IMR-90 (cell line): ENCODE measurements at places on chromosomes 5 and 9.
A peak's percentile ranks its signal among the peaks of the same experiment; 100 is the strongest.

GRCh38 chr9:117104716-117105495 lies 310.0 kb downstream of the ASTN2 start:
- DNase-seq: peak; percentile 6

- no peak for DNase-seq
Measured at GRCh38 chr9:104779946-104780535, 16.1 kb downstream of the NIPSNAP3B start.

- DNase-seq: peak; percentile 52
Measured at GRCh38 chr5:14036947-14037346, 92.5 kb upstream of the DNAH5 start.

GRCh38 chr5:68319706-68320412 lies 104.3 kb downstream of the PIK3R1 start:
- no peak for DNase-seq

DNA sequence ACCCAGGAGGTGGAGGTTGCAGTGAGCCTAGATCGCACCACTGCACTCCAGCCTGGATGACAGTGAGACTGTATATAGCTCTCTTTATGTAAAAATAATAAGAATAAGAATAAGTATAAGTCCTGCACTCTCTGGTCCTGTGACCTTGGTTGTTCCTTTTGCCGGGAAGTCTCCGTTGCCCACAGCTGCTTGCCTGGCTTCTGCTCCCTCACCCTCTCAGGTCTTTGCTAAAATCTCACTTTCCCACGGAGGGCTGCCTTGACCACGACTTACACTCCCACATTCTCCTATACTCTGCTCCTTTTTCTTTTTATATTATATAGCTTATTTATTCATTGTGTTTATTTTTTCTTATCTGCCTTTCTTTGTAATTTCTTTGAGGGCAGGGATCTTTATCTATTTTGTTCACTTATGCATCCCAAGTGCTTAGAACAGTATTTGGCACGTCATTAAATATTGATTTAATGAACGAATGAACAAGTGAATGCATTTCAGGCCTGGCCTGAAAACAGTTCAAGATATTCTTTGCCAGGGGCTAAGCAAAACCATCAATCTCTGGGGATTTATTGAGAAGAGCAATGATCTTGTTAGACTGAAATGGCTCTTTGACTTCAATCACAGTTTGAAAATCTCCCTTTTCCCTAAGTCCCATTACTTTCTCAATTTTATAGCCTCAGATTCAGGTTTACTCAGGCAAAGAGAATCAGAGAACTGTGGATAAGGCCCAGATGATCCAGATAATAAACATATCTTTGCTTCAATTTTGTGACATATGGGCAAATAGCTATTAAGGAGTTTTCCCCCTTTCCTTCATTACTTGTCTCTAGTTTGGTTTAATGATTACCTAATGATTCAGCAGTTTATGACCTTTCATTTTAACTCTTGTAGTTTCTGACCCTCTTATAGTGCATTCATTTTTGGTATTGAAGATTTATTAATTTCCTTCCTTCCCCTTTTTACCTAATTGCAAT lies 60.8 kb upstream of the TMC1 start:
- no peak for DNase-seq

GRCh38 chr9:124342776-124343485 lies 72.3 kb downstream of the PSMB7 start:
- peak; percentile 94 for DNase-seq

DNA sequence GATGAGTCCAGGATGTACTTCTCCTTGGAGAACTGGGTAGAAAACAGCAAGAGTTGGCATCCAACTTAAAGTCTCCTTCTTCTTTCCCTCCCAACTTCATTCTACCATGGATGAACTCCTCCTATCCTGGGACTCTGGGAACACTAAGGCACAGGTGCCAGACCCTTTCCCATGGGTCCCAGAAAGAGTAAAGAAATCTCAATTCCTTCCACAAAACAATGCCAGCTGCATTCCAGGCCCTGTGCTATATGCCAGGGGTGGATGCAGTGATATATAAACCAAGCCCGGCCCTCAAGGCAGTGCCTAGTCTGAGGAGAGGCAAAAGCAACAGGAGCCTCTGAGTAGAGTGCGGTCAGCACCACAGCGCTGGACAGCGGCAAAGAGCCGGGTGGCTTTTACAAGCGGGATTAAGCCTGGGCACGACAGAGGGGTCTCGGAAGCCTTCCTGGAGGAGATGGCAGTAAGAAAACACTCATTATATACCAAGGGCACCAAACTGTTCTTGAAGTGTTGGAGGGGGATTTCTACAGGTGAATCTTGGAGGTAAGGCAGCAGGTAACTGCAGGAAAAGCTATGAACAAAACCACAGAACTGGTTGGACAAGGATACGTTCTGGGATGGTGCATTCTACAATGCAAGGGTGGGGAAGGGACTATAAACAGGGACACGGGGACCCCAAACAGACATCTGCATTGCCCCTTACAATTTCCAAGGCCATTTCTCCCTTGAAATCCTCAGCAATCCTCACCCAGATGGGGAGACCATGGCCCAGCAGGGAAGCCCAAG lies 16.4 kb upstream of the TOR2A start:
- DNase-seq: no peak

GRCh38 chr9:106745457-106745856 lies 117.5 kb upstream of the ZNF462 start:
- DNase-seq: no peak

DNA sequence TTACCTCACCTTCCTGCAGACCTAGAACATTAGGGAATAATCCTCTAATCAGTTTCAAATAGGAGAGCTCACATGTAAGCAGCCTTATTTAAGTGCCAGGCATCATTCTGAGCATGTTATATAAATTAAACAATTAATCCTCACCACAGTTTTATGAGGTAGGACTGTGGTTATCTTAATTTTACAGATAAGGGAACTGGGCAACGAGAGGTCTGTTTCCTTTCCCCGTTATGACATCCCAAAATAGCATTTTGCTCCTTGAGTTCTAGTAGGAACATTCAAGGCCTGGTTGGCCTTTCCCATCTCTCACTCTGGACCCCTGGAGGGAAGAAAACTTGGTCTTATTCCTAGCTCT lies 19.1 kb upstream of the IFNB1 start:
- no peak for DNase-seq

GRCh38 chr5:65066387-65067146 lies 297.8 kb downstream of the CWC27 start:
- DNase-seq: no peak

- DNase-seq: no peak
Measured at GRCh38 chr9:137314561-137315560, 12.8 kb upstream of the NRARP start.

DNA sequence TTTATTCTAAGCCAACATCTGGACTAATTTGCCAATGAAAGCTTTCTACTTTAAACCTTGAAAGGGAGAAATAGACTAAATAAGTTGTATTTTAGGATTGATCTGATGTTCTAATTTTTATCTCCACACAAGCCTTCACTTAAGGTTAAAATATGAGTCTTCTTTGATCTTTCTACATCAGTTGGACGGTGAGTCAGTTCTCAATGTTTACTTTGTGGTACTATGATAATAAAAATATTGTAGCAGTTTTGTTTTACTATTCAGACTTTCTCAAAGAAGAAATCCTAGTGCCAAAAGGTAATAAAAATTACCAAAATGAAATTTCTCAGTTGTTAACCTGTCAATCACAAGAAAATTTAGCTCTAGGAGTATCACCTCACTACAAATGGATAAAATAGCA lies 203.5 kb upstream of the RGMB start:
- peak; percentile 82 for DNase-seq

GRCh38 chr9:93203718-93204469 lies 20.0 kb downstream of the WNK2 start:
- no peak for DNase-seq

DNA sequence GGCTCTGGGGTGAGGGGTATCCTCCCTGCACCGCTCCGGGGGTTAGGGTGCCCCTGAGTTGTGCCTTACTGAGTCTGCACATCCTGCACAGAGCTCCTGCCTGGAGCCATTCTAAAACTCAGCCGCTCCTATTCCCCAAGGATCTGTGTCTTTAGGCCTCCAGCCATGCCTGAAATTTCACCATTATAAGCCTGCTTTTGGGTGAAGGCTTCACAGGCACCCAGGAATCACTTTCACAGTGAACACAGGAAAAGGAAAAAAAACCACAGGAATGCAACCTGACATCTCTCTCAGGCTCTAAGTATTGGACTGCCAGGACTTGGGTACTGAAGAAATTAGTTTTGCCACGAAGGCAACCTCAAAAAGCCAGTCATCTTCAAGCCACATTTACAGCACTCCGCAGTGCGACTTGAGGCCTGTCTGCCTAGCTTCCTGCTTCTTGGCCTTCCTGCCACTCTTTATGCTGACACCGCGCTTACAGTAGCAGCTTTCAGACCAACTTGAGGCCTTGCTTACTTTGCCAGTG lies 30.9 kb downstream of the GALNT10 start:
- peak; percentile 89 for DNase-seq

GRCh38 chr9:7906783-7907550 lies 107.4 kb upstream of the DMAC1 start:
- no peak for DNase-seq

DNA sequence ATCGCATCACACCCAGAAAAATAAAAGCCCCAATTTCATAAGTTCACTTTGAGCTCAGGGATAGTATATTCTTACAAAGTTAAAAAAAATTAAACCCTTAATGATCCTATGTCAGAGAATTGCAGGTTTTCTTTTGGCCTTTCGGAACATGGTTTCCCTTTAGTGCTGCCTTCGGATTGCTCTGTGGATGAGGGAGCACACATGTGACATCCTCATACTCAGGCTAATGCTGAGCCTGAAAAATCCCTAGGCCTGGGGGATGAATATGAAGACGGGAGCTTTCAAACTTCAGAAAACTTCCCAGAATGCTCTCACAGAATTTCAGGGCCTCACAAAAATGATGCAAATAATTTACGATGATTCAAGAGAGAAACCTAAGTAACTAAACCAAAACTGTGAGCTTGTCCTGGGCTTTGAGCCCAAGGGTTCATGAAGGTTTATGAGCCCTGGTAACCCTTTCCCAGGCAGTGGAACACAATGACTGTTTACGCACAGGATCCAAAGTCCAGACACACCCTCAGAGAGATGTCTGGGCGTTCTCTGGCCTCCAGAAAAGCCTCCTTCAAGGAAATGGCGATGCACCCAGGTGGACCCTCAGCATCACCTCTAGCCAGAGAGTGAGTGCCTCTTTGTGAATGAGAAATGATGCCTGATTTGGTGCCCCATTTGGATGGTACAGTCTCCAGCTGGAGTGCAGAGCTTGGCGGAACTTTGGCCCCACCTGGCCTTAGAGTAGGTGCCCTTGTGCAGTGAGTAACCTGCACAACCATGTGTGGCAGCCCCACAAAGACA lies 145.4 kb downstream of the ENTREP1 start:
- DNase-seq: no peak
